ENCODE measurements at places on chromosomes 7 and 10. TPM values are rescaled to one million over a fixed set of nuclear protein-coding genes. Genes with fewer than 3 reads are reported as not detected.

OR6B1 gene
- polyA plus RNA-seq: not detected

COL1A2 gene
- polyA plus RNA-seq: 122 TPM

EXOSC1 gene
- 56.5 TPM for polyA plus RNA-seq

FAM237B gene
- not detected for polyA plus RNA-seq

PRF1 gene
- 0.84 TPM for polyA plus RNA-seq

DMTF1 gene
- polyA plus RNA-seq: 51.7 TPM
